ENCODE measurements at places on chromosomes 2 and 18. TPM values are rescaled to one million over a fixed set of nuclear protein-coding genes. Genes with fewer than 3 reads are reported as not detected.
A peak's percentile ranks its signal among the peaks of the same experiment; 100 is the strongest.

DNA sequence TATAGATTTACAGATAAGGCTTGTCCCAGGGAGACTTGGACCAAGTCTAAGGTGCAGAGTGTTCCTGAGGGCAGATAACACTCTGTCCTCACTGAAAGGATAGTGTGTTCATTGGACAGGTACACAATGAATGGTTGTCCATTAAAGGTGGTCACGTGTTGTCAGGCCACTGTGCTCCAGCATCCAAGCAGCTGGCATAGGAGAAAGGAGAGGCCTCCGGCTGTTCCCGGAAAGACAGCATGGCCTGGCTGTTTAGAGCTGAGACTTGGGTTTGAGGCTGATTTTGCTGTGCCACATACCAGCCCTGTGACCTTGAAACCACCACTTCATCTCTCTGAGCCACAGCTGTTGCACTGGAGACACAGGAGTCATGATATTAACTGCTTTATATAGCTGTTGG is 19.6 kb upstream of the SULT1C3 start:
- H3K4me1 ChIP-seq, result no peaks in the 10 kb centered on the region
- H3K27me3 ChIP-seq, result no peaks in the 10 kb centered on the region
- H3K4me3 ChIP-seq, result no peak overlapping the region
- DNase-seq, result no peak
- H3K36me3 ChIP-seq, result no peaks in the 10 kb centered on the region

TXNDC2 gene
- not detected for total RNA-seq

GRCh38 chr2:30527411-30527810 is 80.4 kb downstream of the LCLAT1 start:
- no peaks in the 10 kb centered on the region for H3K36me3 ChIP-seq
- no peak for DNase-seq
- peaks cover 2% of the 10 kb centered on the region for H3K4me1 ChIP-seq
- no peaks in the 10 kb centered on the region for H3K27me3 ChIP-seq
- no peak overlapping the region for H3K4me3 ChIP-seq

GRCh38 chr2:127685410-127686080 is 10.2 kb upstream of the LIMS2 start:
- H3K4me1 ChIP-seq, result peaks cover 11% of the 10 kb centered on the region
- H3K4me3 ChIP-seq, result no peak overlapping the region
- H3K27ac ChIP-seq, result no peak overlapping the region

DNA sequence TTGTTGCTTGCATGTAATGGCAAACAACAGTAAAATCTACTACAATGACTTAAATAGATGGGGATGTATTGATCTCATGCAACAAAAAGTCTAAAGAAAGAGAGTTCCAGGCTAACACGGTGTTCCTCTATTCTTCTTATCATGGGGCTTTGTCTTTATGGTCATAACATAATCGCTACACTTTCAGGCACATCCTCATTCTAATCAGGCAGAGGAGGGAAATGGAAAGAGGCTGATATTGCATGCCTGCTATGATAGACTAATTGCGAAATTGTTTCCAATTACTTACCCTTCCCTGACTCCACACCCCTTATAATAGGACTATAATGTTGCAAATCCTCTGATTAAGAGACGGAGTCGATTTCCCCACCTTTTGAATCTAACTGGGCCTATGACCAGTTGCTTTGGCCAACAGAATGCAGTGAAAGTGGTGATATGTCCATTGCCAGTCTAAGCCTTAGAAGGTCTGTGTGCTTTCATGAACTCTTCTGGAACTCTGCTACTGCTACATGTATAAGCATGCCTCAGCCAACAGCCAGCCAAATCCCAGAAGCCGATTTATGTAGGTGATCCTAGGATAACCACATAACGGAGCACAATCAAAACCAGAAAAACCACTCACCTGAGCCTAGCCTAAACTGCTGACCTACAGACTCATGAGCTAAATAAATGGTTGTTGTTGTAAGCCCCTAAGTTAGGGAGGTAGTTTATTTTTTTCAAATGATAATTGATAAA is 180.3 kb upstream of the TACR1 start:
- no peak overlapping the region for H3K27ac ChIP-seq
- H3K27me3 ChIP-seq, result no peaks in the 10 kb centered on the region
- no peaks in the 10 kb centered on the region for H3K4me1 ChIP-seq
- no peak overlapping the region for H3K4me3 ChIP-seq

TRPM8 gene
- total RNA-seq, result not detected

DNA sequence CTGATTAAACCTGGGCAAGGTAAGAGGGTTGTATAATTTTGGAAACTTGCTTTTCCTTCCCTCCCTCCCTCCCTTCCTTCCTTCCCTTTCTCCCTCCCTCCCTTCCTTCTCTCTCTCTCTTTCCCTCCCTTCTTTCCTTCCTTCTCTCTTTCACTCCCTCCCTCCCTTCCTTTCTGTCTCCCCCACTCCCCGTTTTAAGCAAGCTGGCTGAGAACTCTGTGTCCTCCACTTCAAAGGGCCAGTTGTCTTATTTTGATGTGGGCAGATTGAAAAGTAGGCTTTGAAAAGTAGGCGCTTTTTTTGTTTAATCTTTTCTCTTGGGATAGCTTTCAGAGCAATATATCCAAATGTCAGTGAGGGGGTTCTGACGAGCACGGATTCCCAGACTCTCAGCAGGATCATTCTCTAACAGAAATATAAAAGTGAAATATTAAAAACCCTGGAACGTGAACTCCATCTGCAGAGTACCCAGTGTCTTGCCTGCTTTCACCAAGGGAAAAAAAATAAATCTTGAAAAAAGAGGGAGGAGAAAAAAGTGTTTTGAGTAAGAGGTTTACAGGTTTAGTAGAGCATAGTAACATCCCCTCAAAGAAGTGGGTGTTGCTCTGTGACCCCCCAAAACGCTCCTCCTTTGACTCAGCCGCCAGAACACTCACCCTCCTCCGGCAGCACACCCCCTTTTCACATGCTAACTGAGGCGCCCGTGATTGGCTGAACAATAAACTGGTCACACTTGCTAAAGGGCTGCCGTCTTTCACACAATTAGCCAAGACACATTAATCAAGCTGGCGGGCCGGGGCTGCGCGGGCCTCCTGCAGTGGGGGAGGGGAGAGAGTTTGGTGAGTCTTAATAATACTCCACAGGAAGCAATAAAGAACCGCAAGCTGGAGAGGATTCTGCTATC is 52.2 kb downstream of the CDK15 start:
- DNase-seq, result peak; percentile 57
- H3K4me3 ChIP-seq, result peak overlapping the region; percentile 16
- H3K27ac ChIP-seq, result peak overlapping the region; percentile 9
- no peaks in the 10 kb centered on the region for H3K36me3 ChIP-seq

GRCh38 chr2:43424262-43425207 is 171.3 kb downstream of the THADA start:
- no peaks in the 10 kb centered on the region for H3K36me3 ChIP-seq
- H3K4me3 ChIP-seq, result no peak overlapping the region
- no peak overlapping the region for H3K27ac ChIP-seq

CRYBA2 gene
- not detected for total RNA-seq

SAG gene
- total RNA-seq, result not detected

CDH20 gene
- total RNA-seq, result not detected

- no peaks in the 10 kb centered on the region for H3K36me3 ChIP-seq
- H3K4me1 ChIP-seq, result no peaks in the 10 kb centered on the region
- H3K4me3 ChIP-seq, result no peak overlapping the region
- no peak for DNase-seq
- no peaks in the 10 kb centered on the region for H3K27me3 ChIP-seq
Observed at GRCh38 chr2:111035830-111036441, 84.8 kb upstream of the BCL2L11 start.

DNA sequence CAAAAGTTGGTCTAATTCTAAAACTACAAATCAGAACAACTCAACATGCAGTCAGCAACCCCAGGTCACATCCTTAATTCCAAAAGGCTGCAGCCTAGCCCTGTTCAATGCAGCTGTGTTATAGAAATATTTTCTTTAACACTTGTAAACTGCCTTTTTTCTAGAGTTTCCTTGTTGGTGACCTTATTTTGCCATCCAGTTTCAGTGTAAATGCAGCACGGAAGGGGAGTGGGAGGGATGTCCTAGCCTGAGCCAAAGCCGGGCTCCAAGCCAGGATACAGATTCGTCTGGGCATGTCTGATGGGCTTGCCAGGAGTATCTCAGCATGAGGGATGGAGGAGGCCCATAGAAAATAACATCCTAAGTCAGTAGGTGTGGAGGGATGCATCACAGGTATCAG is 17.7 kb upstream of the SP3 start:
- H3K36me3 ChIP-seq, result no peaks in the 10 kb centered on the region
- no peak overlapping the region for H3K27ac ChIP-seq
- peak; percentile 73 for DNase-seq
- no peak overlapping the region for H3K4me3 ChIP-seq
- H3K27me3 ChIP-seq, result no peaks in the 10 kb centered on the region

COPS8 gene
- total RNA-seq, result 65.4 TPM

GRCh38 chr18:22550861-22551260 is 133.1 kb upstream of the CTAGE1 start:
- no peak for DNase-seq
- H3K4me1 ChIP-seq, result peaks cover 11% of the 10 kb centered on the region
- no peak overlapping the region for H3K4me3 ChIP-seq
- no peaks in the 10 kb centered on the region for H3K36me3 ChIP-seq

DNA sequence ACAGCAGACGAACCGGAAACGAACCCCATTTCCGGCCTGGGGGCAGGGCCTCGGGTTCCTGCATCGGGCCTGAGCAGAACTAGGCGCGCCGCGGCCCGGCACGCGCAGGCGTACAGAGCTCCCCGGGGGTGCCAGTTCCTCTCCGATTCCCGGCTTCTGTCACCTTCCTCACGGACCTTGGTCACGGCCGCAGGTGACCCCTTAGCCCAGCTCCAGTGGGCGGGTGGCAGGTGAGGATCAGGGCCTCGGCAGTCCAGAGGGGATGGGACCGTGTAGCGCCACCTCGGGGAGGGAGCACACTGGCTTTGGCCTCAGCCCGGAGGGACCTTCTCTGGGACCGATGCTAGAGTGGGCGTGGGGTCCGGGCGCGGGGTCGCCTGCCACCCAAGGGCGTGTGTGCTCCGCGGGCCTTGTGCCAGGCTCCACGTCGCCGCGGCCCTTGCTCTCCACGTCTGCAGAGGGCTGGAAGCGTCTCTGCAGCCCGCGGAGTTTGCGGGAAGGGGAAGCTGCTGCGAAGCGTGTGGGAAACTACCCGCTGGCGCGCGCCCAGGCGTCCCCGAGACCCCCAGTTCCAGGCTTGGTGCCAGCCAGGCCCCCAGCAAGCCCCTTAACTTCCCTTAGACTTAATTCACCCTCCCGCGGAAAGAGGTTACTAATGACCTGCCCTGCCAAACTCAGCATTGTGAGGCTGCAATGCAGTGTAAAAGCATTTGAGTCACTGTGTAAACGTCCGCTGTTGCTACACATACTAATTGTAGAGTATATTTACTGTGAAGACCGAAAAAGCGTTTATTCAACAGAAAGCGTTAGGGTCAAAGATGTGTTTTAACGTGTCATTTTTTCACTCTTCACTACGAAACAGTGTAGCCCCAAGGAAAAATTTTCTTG is at the start of gene TRAPPC12:
TSS of gene TRAPPC12 (plus strand) at position 48 of the 888 bp plus-strand sequence. CDS start 7,930 bp downstream, outside the sequence.
- DNase-seq, result peak; percentile 90
- peaks cover 8% of the 10 kb centered on the region for H3K4me1 ChIP-seq
- no peaks in the 10 kb centered on the region for H3K36me3 ChIP-seq
- H3K27me3 ChIP-seq, result no peaks in the 10 kb centered on the region

GRCh38 chr2:26290001-26290400 is 45.3 kb downstream of the HADHB start:
- H3K4me1 ChIP-seq, result peaks cover 4% of the 10 kb centered on the region
- H3K4me3 ChIP-seq, result no peak overlapping the region

SCYGR4 gene
- not detected for total RNA-seq

DNA sequence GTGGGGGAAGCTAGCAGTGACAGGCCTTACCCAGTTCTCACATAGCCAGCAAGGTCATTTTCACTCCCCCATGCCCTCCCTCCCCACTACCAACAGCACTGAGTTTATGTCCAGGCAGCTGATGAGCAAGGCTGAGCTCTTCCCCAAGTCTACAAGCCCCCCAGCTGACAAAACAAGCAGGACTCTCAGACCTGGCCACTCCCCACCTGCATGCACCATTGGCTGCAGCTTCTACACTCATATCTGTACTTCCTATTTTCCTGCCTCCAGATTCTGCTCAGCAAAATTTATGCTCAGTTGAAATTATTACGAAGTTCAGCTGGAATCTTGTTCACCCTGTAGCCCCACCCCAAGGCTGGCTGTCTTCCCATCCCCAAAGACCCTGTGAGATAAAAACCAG is 339.3 kb downstream of the ARL6IP6 start:
- no peak for DNase-seq
- no peaks in the 10 kb centered on the region for H3K27me3 ChIP-seq
- no peaks in the 10 kb centered on the region for H3K4me1 ChIP-seq

- H3K27ac ChIP-seq, result no peak overlapping the region
- no peak for DNase-seq
- no peaks in the 10 kb centered on the region for H3K27me3 ChIP-seq
- no peaks in the 10 kb centered on the region for H3K36me3 ChIP-seq
- H3K4me3 ChIP-seq, result no peak overlapping the region
- H3K4me1 ChIP-seq, result no peaks in the 10 kb centered on the region
Observed at GRCh38 chr2:218645126-218645525, 14.3 kb downstream of the ZNF142 start.

- H3K27me3 ChIP-seq, result no peaks in the 10 kb centered on the region
- no peaks in the 10 kb centered on the region for H3K36me3 ChIP-seq
- no peaks in the 10 kb centered on the region for H3K4me1 ChIP-seq
- H3K27ac ChIP-seq, result no peak overlapping the region
- H3K4me3 ChIP-seq, result no peak overlapping the region
- DNase-seq, result no peak
Observed at GRCh38 chr2:216294305-216294704, 78.0 kb downstream of the MARCHF4 start.

DNA sequence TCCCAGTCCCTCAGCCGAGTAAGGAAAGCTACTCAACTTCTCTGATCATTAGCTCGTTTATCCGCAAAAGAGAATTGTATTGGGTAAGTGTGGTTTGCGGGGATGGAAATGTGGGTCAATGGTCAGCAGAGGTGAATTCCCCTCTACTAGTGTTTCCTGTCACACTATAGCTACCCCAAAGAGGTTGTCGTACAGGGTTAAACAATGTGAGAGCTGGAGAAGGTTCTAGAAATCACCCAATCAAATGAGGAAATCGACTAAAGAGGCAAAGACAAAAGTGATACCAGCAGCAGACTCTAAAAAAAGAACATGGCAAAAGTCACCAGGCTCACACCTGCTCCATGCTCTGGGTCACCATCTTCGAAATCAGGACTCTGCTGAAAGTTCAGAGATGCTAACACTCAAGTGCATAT is 144.7 kb upstream of the ITGA4 start:
- no peak overlapping the region for H3K4me3 ChIP-seq
- no peaks in the 10 kb centered on the region for H3K4me1 ChIP-seq
- H3K27me3 ChIP-seq, result no peaks in the 10 kb centered on the region
- no peak for DNase-seq
- no peaks in the 10 kb centered on the region for H3K36me3 ChIP-seq

POTEI gene
- 0.05 TPM for total RNA-seq

UGT1A6 gene
- not detected for total RNA-seq

DNA sequence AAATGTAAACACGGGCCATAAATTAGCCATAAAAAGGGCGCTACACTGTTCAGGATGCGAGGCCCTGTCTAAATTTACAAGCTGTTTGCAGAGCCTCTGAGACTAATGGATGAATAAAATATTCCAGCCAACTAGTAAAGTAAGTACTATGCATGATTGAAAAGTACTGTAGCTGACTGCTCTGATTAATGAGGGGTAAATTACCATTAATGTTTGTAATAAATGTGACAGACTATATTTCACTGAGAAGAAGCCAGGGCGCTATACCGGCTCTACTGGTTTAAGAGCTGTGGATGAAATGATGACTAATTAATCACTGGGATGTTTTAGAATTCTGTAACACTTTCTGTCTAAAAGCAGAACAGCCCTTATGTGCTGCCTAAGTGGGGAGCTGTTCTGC is 54.3 kb upstream of the RGPD4 start:
- no peaks in the 10 kb centered on the region for H3K4me1 ChIP-seq
- H3K27ac ChIP-seq, result no peak overlapping the region
- H3K27me3 ChIP-seq, result no peaks in the 10 kb centered on the region
- no peak overlapping the region for H3K4me3 ChIP-seq

All from ovary (tissue), 10 donors.